Esophagus (tissue), 2 donors: ENCODE measurements at places on chromosomes 5 and 9. TPM values are rescaled to one million over a fixed set of nuclear protein-coding genes. Genes with fewer than 3 reads are reported as not detected.

C9orf72 gene
- 6.7 TPM for polyA plus RNA-seq

PRSS3 gene
- 165 TPM for polyA plus RNA-seq

TNPO1 gene
- 6.2 TPM for polyA plus RNA-seq

FAM114A2 gene
- polyA plus RNA-seq, result 8.2 TPM

RUSC2 gene
- polyA plus RNA-seq, result 27.2 TPM

RLN1 gene
- polyA plus RNA-seq, result 0.21 TPM

CD74 gene
- polyA plus RNA-seq, result 256 TPM

SMARCA2 gene
- polyA plus RNA-seq, result 18.6 TPM

CNOT6 gene
- 6.8 TPM for polyA plus RNA-seq

GBGT1 gene
- 3.7 TPM for polyA plus RNA-seq

PCDHGA7 gene
- 0.24 TPM for polyA plus RNA-seq

SMIM15 gene
- 36.1 TPM for polyA plus RNA-seq

SH3PXD2B gene
- 3.0 TPM for polyA plus RNA-seq

OLFM1 gene
- polyA plus RNA-seq, result 2.3 TPM

NEK6 gene
- polyA plus RNA-seq, result 1.7 TPM

SLF1 gene
- 1.8 TPM for polyA plus RNA-seq

AHRR gene
- polyA plus RNA-seq, result 1.2 TPM

PCDHB10 gene
- 0.10 TPM for polyA plus RNA-seq

RAB3C gene
- 0.02 TPM for polyA plus RNA-seq

PROB1 gene
- 0.41 TPM for polyA plus RNA-seq

HRH2 gene
- 0.18 TPM for polyA plus RNA-seq

PALM2AKAP2 gene
- 0.14 TPM for polyA plus RNA-seq

CCL28 gene
- 2.2 TPM for polyA plus RNA-seq

SPINK1 gene
- polyA plus RNA-seq, result 5.3 TPM

LCN10 gene
- 5.3 TPM for polyA plus RNA-seq

FAM153A gene
- polyA plus RNA-seq, result 3.1 TPM

NR5A1 gene
- polyA plus RNA-seq, result 0.02 TPM

SH3GLB2 gene
- 183 TPM for polyA plus RNA-seq

ZMYND19 gene
- 25.9 TPM for polyA plus RNA-seq

PLCXD3 gene
- polyA plus RNA-seq, result 0.10 TPM

LOX gene
- polyA plus RNA-seq, result 0.71 TPM

TEK gene
- 0.55 TPM for polyA plus RNA-seq

SPEF2 gene
- 0.69 TPM for polyA plus RNA-seq

HRCT1 gene
- 0.61 TPM for polyA plus RNA-seq

SAXO1 gene
- polyA plus RNA-seq, result not detected

ZFP37 gene
- polyA plus RNA-seq, result 0.35 TPM

ADAMTSL2 gene
- 0.60 TPM for polyA plus RNA-seq

PPP6C gene
- polyA plus RNA-seq, result 22.7 TPM

MPDZ gene
- 2.9 TPM for polyA plus RNA-seq

PDE6A gene
- 1.0 TPM for polyA plus RNA-seq

BRIX1 gene
- polyA plus RNA-seq, result 25.6 TPM

PDE4D gene
- polyA plus RNA-seq, result 2.5 TPM

EMB gene
- polyA plus RNA-seq, result 3.5 TPM

GMCL2 gene
- polyA plus RNA-seq, result not detected

CTXN3 gene
- polyA plus RNA-seq, result 0.14 TPM

CDX1 gene
- not detected for polyA plus RNA-seq

TBC1D2 gene
- polyA plus RNA-seq, result 16.2 TPM

FYB1 gene
- 1.4 TPM for polyA plus RNA-seq

ITK gene
- 0.84 TPM for polyA plus RNA-seq
